ENCODE measurements at places on chromosomes 2 and 18. TPM values are rescaled to one million over a fixed set of nuclear protein-coding genes. Genes with fewer than 3 reads are reported as not detected.

Gene ADRA2B
- total RNA-seq = 2.1 TPM

Gene MPP4
- not detected for total RNA-seq

Gene SERPINB13
- total RNA-seq = not detected

Gene POTEE
- total RNA-seq = not detected

Gene CCDC150
- total RNA-seq = 0.94 TPM

Gene GCA
- 36.8 TPM for total RNA-seq

Gene IL18R1
- 1.7 TPM for total RNA-seq

- DNase-seq = no peak
These were observed 17.2 kb upstream of the KLF7 start for GRCh38 chr2:207182911-207183310.

DNA sequence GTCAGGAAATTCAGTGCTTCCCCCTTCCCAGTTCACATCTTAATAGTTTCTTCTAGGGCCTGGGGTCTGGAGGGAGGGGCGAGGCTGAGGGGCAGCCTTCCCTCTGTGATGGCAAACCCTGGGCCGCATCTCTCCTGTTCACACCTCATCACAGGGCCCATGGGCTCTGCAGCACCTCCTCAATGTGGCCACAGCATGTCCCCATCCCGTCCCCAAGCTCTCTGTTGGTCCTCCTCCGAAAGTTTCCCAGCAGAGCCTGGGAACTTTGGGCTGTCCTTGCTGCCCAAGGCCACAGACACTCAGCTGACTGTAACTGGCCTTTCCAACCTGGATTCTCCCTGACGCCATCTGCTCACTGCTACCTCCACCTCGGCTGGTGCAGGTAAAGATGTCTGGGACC is 112.7 kb upstream of the PTPRM start:
- DNase-seq = no peak

DNA sequence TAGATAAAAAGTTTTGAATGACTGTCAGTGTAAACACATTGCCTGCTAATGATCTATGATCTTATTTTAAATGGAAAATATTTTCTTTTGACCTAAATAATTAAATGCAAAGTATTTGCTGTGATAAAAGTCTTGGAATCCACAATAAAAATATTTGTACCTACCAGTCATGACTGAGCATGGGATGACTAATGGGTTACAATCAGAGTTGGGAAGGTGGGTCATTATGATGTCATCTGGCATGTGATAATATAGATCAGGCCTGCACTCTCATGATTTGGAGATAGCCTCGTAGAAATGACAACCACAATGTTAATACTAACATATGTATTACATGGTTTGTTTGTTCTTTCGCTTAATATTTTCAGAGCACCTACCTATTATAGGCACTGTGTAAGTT is 848.8 kb upstream of the KLHL29 start:
- DNase-seq = no peak

DNA sequence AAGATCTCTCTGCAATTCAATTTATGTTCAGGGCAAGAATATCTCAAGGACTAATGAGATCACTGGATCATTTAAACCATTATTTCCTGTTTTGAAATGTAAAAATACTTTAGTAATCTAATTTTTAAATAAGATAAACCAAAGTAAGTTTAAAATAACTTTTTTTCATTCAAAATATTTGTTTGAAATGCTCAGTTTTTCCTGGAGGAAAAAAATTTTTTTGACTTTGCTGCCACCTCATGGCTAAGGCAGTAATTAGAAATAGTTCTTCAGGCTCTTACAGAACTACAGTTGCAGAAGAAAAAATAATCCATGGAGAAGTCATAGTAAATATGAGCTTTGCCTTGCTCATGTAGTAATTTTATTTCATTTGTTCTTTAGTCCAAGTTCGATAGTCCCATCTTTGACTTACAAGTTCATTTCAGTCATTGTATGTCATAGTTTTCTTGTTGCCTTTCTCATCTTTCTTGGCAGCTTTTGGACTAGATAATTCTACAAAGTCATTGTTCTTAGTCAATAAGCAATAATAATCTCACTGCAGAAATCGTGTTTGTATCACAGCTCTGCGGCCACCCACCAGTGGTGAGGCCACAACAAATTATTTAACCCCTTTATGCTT is 127.4 kb downstream of the DPP4 start:
- no peak for DNase-seq

- peak; percentile 8 for DNase-seq
These were observed 631 bp downstream of the GYPC start for GRCh38 chr2:126656431-126657147.

DNA sequence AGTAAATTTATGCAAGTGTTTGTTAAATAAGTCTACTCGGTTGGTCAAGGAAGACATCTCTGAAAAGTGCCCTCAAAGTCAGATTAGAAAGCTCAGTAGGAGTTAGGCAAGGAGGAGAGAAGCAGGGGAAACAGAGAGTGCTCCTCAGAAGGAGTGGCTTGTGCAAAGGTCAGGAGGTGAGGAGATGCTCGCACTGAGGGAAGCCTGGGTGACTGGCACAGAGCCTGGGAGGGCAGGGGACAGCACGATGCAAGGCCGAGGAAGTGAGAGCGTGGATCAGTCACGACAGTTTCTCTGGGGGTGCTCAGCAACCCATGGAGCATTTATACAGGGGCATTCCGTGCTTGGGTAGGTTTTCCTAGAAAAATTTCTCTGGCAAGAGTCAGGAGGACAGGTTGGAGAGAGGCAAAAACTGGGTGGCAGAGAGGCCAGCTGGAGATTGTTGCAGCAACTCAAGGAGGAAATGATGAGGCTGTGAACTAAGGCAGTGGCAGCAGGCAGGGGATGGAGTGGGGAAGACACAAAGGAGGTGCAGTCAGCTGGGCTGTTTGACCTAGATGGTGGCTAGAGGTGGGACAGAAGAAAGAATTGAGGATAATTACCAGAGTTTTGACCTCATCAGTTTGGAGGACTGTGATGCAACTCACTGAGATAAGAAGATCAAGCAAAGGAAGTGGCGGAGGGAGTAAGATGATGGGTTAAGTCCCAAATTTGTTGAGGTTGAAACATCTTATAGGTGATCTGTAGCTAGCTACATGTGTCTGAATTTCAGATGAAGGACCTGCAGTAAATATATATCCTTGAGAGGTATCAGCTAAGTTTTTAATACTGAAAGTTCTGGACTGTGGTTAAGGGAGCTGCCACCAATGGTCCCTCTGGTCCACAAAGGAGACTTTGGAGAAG is 52.4 kb downstream of the BCL2 start:
- DNase-seq = no peak

GRCh38 chr2:219131327-219131726 is 29.3 kb downstream of the NHEJ1 start:
- DNase-seq = no peak

DNA sequence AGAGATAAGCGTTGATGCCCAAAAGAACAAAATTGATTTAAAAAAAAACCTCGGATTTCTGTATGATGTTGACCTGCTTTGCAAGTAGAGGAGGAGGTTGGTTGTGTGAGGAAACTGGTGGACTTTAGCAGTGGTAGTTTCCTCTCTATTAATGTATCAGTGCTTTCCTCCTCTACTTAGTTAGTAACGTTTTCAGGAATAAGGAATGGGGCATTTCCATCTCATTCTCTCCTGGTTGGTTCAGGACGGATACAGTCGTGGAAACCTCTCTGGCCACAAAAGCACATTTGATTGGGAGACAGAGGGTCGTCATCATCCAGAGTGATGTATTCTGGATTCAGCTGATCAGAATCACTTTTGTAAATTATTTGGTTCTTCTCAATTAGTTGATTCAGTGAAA is 1.5 kb downstream of the FHOD3 start:
- DNase-seq = no peak

DNA sequence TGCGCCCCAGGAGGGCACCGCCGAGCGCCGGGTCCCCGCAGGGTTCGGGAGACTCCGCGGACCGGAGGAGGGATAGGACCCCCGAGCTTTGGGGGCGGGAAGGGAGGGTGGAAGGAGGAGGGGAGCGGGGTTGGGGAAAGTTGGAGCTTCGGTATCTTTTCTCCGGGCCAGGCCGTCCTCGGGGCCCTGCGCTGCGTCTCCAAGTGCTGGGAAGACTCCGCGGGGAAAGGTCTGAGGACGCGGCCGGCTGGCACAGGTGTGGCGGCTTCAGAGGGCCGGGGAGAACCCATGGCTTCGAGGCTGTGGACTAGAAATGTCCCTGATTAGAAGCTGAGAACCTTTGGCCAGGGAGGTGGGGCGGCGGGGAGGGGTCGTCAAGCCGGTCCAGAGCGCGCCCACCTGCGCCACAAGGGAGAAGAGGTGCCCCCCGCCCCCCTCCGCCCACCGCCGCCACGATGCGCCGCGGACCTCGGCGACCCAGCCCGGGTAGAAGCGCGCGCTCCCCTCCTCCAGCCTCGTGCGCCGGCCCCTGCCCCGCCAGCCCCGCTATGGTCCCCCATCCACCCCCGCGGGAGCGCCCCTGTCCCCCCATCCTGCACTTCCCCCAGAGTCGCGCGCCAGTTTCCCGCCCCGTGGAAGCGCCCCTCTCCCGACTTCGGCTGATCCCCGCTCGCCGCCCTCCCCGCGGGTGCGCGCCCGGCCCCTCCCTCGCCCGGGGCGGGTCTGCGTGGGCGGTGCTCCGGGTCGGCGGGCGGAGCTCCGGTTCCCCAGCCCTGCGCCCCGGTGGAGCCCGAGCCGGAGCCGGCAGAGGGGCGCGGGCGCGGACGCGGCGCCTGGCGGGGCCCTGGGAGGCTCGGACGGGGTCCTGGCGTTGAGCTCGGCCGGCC is at the start of gene SNTG2:
TSS of gene SNTG2 (plus strand) at position 770 of the 887 bp plus-strand sequence. CDS start 148 bp downstream, outside the sequence.
- DNase-seq = peak; percentile 60

- DNase-seq = no peak
These were observed 17.1 kb upstream of the ATOH8 start for GRCh38 chr2:85736456-85737355.

GRCh38 chr2:67873916-67874315 is 188.9 kb downstream of the C1D start:
- no peak for DNase-seq

- peak; percentile 77 for DNase-seq
These were observed 30.7 kb downstream of the IMPA2 start for GRCh38 chr18:12011957-12012549.

DNA sequence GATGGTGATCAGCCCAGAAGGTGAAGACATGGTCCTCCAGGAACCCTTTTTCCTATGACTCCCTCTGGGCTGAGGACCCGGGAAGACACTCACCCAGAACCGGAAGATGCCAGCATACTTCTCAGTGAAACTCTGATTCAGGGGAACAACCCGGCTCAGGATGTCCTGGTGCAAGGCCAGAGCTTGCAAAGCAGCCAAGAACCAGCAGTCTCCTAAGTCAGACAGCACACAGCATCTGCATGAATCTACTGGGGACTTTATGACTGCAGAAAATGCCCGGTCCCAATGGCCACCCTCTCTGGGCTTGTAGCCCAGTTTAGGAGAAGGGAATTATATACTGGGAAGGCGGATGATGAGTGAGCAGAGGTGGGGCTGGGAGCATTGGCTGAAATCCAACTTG is 15.3 kb downstream of the CAPN14 start:
- no peak for DNase-seq

DNA sequence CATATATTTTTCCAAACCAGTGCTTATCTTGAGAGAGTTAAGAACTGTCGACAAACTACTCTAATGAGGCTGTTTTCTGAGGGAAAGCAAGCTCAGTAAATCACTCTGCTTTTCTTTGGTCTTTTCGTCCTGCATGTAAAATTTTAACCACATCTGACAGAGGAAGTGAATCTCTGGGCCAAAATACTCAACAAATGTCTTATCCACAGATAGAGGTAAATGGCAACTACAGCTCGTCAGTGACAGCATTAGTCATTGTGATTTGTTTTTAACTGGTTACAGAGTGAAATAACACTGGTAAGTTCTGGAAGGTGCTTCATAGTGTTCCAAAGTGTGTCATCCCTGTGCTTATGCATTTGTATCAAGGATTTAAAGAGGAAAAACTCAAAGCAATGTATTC is 82.6 kb upstream of the SLC8A1 start:
- DNase-seq = no peak

DNA sequence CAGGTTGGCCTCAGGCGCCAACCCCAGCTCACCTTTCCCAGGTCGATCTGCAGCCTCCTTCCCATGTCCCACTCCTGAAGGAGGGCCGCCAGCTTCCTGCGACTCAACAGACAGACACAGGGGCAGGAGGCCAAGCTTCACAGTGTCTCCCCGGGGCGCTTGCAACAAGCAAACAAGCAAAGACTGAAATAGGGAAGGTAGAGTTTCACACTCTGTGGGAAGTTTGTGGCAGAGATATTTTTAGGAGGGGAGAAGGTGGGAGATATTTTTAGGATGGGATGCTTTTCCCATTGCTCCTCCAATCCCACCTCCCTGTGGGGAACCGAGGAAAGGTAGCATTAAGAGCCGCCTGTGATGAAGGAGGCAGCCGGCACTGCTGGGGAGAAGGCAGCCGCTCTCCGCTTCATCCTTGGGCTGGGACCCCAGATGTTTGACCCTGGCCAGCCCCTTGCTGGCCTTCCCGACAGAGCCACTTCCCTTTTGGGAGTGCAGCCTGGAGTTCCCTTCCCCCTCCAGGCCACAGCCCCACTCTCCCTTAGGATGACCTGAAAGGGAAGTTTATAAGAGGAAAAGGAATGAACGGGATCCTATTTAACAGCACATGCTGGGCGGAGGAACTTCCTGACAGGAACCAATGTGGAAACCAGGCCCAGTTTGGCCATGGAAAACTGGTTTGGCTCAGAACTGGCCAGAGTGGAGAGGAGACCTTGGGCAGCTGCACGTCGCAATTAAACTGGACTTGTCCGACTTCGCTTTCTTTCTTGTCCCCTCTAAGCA is 142.2 kb upstream of the SMAD2 start:
- no peak for DNase-seq

- DNase-seq = no peak
These were observed 141.6 kb downstream of the ZNF236 start for GRCh38 chr18:76963936-76964335.

DNA sequence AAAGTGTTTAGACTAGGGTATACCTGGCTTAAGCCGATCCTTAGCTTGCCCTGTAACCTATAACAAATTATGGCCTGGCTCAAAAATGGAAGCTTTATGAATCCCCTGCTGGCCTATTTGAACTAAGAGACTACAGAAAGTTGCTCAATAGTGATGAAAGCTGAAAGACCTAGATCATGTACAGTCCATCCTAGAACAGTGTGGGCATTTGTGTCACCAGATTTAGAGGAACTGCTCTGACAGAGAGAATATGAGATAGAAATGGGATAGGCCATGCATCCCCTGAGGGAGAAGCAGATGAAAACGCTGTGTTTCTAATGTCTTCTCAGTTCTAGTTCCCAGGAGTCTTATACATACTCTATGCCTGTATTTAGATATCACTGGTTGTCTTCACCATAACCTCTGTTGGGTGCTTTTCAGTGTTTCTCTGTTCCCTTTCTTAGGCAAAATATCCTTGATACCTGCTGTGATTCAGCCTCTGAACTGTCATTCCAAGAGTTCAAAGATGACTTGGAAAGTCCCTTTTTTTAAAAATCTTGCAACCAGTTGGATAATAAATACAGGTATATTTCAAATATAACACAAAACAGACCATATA is 246.9 kb upstream of the SLC39A10 start:
- DNase-seq = no peak
